DMS79 treated with DMSO at 0.1 percent for 48 hours (cell line): ENCODE measurements at places on chromosomes 1 and 21.

DNA sequence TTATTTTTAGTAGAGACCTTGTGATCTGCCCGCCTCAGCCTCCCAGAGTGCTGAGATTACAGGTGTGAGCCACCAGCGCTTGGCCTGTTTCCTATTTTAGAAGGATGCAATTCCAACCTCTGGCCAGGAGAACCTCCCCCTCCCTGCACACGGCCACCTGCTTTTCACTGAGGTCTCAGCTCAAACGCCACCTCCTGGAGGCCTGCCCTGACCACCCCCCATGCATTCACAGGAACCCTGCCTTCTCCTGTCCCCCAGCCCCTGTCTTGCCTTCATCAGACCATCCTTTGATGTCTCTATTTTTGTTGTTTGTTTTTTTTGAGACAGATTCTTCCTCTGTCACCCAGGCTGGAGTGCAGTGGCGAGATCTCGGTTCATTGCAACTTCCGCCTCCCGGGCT lies 2.3 kb downstream of the SRM start:
- DNase-seq, result no peak

GRCh38 chr1:245988393-245989078 lies 518.5 kb downstream of the SMYD3 start:
- DNase-seq, result peak; percentile 11

- no peak for DNase-seq
These were observed 59.1 kb downstream of the SLC19A1 start for GRCh38 chr21:45482899-45483821.

DNA sequence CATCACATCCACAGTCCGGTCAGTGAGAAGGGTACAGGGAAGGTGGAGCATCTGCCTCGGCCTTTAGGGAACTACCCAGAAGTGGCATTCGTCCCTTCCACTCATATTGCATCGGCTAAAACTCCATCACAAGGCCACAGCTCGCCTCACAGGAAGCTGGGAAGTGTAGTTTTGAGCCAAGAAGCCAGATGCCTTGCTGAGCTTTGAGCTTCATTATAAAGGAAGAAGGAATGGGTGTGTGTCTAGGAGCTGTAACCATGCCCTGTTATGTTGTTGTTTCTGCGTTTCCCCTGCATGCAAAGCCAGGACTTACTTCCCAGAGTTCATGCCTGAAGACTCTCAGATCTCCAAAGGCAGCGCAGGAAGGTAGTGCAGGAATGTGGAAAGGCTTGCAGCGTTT lies 61.1 kb downstream of the OPTC start:
- DNase-seq, result no peak

- DNase-seq, result no peak
These were observed 3.2 kb upstream of the HMGB4 start for GRCh38 chr1:33860671-33861070.

DNA sequence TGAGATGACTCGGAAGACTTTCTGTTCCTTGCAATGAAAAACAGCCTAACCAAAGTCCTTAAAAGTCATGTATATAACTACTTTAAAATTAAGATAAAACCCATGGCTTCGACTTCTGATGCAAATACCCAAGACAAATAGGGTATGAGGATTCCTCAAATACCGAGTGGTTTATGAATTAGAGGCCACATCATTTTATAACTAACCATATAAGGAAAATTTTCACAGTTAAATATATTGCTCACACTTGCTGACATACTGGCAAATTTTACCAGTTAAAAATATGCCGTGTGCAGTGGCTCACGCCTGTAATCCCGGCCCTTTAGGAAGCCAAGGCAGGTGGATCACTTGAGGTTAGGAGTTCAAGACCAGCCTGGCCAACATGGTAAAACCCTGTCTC lies 5.4 kb downstream of the RERE start:
- DNase-seq, result no peak

GRCh38 chr21:14901482-14901958 lies 163.3 kb downstream of the NRIP1 start:
- no peak for DNase-seq

DNA sequence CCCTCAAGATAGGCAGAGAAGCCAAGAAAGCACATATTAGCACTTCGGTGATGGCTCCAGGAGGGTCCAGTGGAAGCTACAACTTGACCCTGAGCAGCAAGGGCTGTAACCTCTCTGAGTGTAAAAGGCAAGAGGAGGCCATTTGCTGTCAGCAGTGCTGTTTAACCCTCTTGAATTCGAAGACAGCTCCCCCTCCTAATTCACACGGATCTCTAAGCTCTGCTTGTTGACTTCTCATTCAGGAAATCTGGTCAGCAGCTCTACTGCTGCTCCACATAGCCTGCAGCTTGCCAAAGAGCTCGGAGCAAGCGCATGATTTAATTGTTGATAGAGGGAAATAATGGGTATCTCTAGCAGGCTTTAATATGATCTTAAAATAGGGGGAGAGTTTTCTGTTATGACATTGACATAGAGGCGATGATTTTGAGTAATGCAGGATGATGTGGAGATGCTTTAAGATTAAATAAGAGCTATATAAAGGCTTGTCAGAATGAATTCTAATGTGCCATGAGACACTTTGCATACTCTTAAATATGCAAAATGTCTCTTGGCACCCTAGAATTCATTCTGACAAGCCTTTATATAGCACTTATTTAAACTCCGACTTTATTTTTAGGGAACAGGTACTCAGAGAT lies 79.4 kb upstream of the USH2A start:
- no peak for DNase-seq

DNA sequence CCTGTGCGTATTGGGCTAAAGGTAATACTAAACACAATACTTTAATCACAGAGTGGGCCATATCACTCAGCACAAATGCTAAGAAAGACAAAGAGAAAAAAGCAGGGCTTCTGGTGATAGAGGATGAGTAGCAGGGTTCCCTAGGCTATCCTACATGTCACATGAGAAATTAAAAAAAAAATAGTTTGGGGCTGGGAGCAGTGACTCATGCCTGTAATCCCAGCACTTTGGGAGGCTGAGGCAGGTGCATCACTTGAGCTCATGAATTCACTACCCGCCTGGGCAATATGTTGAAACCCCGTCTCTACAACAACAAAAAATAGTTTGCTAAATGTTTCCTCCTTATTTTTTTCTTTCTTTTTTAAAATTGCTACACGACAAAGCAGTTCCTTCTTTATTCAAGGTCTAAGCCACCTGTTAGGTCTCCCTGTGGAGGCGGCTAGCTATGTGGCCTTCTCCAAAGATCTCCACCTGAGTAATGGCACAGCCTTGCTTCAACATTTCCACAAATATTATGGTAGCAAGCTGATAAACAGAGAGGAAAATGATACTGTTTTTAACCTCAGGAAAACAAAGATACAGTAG lies 1.5 kb downstream of the ENSA start:
- DNase-seq, result no peak

GRCh38 chr1:197481101-197481500 lies 213.0 kb downstream of the CRB1 start:
- DNase-seq, result no peak

DNA sequence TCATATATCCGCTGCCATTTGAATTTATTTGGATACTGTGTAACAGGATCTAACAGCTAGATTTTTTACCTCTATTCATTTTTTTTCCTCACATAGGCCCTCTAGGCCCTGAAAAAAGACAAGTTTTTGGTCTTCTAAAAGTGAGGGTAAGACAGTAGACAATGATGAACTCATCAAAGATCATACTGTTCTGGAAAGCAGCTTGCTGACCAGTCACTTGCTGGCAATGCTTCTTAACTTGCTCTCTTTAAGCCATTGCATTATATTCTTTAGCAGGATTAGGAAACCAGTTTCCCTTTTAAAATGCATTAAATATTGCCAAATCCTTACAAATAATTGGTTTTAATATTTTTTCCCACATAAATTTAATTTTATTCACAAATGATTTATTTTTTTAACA lies 65.5 kb downstream of the SYT14 start:
- DNase-seq, result no peak

- no peak for DNase-seq
These were observed 4.1 kb downstream of the KRTAP15-1 start for GRCh38 chr21:30444204-30444603.

GRCh38 chr1:208159555-208160258 lies 84.5 kb downstream of the PLXNA2 start:
- no peak for DNase-seq

DNA sequence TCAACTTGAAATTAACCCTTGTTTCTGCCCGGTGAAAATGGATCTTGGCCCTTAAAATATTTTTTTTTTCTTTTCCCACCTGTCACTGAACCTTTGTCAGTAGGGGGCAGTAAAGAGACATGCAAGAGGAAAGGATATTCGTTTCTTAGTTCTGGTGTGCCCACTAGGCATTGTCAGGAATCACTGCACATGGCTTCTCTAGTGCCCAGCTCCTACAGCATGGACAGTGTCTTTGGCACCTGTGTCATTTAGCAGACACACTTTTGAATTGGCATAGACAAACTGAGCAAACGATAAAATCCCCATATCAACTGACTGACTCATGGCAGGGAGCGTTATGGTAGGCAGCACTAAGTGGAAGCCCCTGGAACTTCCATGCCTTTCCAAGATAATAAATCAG lies 1048.1 kb downstream of the BRINP3 start:
- no peak for DNase-seq

GRCh38 chr21:46368533-46369285 lies 44.8 kb downstream of the PCNT start:
- no peak for DNase-seq

- DNase-seq, result no peak
These were observed 94.0 kb upstream of the RAB3GAP2 start for GRCh38 chr1:220366269-220366668.

DNA sequence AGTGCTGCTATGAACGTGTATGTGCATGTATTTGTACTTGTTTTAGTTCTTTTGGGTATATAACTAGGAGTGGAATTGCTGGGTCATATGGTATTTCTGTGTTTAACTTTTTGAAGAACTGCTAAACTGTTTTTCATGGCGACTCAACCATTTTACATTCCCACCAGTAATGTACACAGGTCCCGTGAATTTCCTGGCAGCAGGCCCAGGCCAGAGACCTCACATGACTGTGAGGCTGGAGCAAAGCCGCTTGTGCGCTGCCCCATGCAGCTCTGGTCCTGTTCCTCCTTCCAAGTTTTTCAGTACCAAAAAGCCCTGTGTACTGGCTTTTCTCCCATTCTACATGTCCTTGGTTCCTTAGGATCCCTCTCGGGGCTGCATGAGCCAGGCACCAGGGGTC lies 29.6 kb downstream of the ACOT11 start:
- DNase-seq, result no peak

DNA sequence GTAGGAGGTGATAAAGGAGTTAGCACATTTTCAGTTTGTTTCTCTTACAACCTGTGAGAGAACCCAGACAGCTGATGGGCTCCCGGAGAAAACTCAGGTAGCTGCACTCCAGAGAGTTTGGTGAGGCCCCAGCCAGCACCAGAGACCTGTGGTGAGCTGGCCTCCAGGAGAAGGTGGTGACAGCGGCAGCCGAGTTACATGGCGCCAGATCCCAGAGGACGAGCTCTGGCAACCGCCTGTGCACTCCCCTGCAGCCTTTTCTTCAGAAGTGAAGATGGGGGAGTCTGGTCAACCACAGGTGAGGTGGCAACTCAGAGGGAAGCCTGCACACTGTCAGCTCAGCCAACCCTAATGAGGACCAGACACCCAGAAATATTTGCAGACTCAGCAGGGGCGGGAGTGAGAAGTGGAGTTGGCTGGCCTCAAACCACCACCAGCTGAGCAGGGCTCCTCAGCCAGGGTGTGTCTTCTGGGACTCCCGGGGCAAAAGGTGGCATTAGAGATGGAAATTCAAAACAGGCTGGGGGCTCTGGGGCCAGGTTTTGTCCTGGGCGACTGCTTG lies 209.7 kb downstream of the SETD4 start:
- no peak for DNase-seq

- peak; percentile 76 for DNase-seq
These were observed 790 bp downstream of the DNAJC6 start for GRCh38 chr1:65310078-65310587.

- no peak for DNase-seq
These were observed 4.9 kb downstream of the OTUD7B start for GRCh38 chr1:150005606-150006005.
